ENCODE measurements at places on chromosomes 11 and 22.

- DNase-seq, result no peak
Measured at GRCh38 chr11:64216879-64217278, 9.1 kb downstream of the TRPT1 start.

DNA sequence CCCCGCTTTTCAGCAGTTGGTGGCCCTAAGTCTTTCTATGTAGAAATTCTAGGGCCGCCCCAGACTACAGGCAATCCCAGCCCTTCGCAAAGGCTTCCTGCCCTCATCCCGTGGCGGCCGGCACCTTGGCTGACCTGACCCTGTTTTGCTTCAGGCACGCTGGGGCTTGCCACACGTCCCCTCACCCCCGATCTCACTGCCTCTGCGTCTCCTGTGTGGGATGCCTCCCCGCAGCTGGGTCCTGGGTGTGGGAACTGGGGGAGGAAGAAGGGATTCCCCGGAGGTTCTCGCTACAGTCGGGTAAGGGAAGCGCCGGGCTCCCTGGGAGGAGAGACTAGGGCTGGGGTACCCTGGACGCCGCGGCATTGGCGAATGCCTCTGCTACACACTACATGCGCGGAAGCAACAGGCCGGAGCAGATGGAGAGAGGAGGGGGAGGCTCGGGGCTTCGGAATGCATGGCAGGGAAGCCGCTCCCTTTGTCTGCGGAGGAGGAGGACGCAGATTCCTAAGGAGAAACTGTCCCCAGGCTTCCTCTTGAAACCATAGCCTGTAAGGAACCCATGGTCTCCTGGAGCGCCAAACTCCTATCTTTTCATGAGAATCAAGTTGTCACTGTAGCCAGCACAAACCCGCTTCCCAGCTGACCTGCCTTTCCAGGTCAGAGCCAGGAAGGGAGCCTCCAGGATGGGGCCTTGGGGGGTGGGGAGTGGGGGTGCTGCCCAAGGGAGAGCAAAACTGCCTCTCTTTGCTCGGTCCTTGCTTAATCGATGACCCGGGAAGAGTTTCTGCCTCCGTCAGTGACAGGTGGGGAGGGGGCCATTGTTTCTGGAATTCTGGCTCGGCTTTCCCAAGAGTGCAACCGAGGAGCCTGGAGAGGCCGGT is 1.4 kb downstream of the DTX4 start:
- peak; percentile 27 for DNase-seq

DNA sequence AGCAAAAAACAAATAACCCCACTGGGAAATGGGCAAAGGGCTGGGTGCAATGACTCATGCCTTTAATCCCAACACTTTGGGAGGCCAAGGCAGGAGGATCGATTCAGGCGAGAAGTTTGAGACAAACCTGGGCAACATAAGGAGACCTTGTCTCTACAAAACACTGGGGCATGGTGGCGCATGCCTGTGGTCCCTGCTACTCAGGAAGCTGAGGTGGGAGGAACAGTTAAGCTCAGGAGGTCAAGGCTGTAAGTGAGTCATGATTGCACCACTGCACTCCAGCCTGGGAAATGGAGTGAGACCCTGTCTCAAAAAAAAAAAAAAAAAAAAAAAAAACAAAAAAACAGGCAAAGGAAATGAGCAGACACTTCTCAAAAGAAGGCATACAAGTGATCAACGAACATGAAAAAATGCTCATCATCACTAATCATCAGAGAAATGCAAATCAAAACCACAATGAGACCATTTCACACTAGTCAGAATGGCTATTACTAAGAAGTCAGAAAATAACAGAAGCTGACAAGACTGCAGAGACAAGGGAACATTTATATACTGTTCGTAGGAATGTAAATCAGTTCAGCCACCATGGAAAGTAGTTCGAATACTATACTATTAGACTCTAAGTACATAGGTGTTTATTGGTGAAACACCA is 48.2 kb upstream of the SMCO4 start:
- DNase-seq, result no peak

GRCh38 chr11:35286126-35286525 is 133.2 kb downstream of the SLC1A2 start:
- no peak for DNase-seq

GRCh38 chr22:29947410-29948384 is 64.7 kb downstream of the MTMR3 start:
- DNase-seq, result no peak

DNA sequence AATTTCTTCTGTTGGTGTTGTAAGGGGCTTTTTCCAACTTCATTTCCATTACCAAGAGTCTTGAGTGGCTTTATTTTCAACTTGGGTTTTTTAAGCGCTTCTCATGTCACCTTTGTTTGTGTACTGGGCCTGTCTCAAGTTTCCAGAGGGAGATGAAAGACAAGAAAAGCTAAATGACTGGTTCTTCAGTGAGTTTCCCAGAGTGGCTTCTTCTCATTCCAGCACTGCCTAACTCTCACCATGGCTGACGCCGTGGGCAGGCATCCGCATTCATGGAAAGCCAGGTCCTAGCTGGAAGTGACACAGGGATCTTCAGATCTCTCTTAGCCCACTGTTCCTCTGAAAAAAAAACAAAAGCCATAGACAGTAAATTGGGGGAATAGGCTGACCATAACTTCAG is 28.6 kb downstream of the MARK2 start:
- no peak for DNase-seq

GRCh38 chr22:30933457-30933856 is 35.1 kb downstream of the MORC2 start:
- DNase-seq, result no peak

- no peak for DNase-seq
Measured at GRCh38 chr22:48577014-48577690, 1250.5 kb downstream of the BRD1 start.

DNA sequence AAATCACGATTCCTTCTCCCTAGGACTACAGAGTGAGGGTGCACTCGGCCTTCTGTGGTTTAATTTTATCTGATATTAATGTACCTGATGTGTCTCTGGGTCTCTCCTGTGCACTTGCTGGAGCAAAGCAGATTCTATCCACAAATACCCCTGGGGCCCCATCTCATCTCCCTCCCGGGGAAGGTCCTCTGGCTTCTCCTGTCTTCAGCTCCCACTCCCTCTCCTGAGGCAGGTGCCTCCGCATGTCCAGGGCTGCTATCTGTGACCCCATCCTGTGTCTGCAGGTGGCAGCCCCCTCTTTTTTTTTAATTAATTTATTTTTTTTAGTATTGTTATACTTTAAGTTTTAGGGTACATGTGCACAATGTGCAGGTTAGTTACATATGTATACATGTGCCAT is 558.7 kb downstream of the BRD1 start:
- DNase-seq, result no peak

- DNase-seq, result no peak
Measured at GRCh38 chr22:42800451-42801251, 56.4 kb downstream of the ARFGAP3 start.

- no peak for DNase-seq
Measured at GRCh38 chr11:65182258-65183170, 786 bp downstream of the CAPN1 start.

GRCh38 chr22:20395181-20395906 is 1.4 kb downstream of the ZNF74 start:
- no peak for DNase-seq

- no peak for DNase-seq
Measured at GRCh38 chr11:23606191-23606590, 745.9 kb upstream of the CCDC179 start.

DNA sequence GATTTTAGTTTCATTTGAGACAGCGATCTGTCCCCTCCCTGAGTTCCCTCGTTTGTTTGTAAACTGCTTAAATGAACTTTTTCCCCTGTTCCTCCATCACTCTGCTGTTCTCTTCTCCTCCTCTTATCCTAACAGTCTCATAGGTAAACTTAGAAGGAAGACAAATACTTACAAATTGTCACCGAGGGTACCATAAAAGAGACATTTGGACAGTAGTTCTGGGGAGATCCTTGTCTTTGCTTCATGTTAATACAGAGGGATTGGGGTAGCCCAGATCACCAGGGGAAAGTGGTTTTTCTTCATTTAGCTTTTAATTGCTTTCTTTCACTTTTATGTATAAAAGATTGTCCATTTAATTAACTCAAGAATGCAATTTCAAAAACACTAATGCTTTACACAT is 46.1 kb downstream of the ZBTB16 start:
- DNase-seq, result no peak

GRCh38 chr11:41536021-41536568 is 76.6 kb upstream of the LRRC4C start:
- no peak for DNase-seq

DNA sequence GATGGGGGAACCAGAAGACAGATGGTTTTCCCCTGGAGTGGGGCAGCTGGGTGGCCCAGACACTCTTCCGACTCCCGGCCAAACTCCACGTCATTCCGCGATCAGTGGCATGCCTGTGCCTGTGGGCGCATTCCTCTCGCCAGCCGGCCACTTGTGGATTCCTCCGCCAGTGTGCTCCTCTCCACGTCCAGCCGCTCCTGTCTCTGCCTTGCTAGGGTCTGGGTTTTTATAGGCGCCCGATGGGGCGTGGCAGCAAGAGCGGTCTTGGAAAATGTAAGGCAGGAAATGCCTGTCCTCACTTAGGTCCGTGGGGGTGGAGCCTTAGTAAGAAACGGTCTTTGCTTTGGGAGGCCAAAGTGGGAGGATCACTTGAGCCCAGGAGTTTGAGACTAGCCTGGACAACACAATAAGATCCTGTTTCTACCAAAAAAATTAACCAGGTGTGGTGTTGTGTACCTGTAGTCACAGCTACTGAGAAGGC is 81.6 kb upstream of the SEPTIN5 start:
- no peak for DNase-seq

DNA sequence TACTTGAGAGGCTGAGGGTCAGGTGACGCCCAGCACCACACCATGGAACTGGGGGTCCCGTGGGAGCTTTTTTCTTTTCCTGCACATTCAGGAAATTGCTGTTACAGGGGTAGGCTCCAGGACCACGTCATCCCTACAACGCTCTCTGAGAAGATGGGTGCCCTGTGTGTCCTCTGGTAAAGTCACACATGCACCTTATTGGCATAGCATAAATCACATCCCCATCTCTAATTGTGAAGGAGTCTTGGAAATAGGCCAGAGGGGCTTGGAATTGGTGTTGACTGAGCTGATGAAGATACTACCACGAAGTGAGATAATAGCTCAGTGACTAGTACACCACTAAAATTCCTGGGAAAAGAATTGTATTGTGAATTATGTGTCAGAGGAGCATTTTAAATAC is 57.6 kb downstream of the TNRC6B start:
- no peak for DNase-seq

GRCh38 chr22:31602259-31602952 is 59.6 kb downstream of the PISD start:
- no peak for DNase-seq

DNA sequence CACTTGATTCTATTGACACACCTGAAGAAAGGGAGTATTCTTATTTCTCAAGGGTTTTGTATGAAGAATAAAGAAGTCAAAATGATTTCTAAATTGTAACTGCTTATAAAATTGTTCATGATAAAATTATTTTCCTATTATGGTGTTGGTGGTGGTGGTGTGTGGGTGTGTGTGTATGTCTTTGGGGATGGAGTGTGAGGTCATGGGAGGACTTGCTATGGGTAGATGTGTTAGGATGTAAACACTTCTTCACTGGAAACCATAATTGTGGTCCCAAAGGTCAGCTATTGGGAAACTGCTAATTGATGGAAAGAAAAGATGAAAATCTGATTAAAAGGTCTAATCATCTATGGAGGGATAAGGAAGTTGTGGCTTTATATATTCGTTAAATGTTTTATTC is 5.1 kb downstream of the TRIM22 start:
- DNase-seq, result no peak

- DNase-seq, result no peak
Measured at GRCh38 chr11:107747622-107748021, 35.8 kb upstream of the SLN start.

DNA sequence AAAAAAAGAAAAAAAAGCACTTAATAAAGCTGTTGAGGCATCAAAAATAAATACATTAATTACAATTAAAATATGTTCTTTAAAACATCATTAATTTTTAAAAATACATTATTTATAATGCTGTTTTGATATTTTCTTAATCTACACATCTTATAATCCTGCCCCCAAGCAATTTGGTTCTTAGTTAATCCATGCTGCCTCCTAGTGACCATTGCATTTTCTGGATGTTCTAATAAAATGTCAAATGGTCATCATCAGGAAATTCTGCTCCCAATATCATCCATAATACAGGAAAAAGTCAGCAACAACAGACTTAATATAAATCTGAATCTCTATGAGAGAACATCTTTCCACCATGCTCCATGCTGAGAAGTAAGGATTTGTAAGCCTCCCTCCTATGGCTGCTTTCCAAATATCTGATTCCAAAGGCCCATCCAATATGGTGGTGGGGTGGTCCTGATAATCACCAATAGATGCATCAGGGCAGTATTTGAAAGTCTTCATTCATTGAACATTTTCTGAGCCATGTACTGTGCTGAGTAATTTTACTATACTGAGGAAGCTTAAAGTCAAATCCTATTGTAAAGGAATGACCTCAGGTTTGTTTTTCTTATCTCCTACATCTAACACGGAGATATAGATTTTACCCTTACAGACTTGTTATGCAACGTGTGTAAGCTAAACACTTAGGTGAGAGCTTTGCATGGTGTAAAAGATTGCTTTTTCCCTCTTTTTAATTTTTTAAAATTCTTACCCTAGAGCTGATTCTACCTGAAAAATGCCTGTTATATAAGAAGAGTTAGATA is 124.7 kb upstream of the BMAL1 start:
- DNase-seq, result no peak

DNA sequence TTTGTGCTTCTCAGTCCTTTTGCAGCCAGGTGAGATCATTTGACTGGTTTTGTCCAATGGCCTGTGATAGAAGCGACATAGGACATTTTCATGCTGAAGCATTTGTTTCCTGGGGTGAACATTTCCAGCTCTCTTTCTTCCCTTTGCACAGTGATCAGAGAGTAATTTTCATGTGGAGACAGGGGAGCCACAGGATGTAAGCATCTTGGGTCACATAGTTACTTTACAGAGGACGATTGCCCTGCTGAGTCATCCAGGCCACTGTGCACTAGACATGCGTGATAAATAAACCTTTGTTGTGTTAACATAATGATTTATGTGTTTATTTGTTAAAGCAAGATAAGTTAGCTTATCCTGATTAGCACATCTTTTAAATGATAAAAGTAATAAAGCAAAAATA is 263.5 kb upstream of the CCDC179 start:
- DNase-seq, result no peak

GRCh38 chr11:65900125-65900898 is at the start of gene FOSL1:
TSS of gene FOSL1 (minus strand) at chr11:65900388. CDS start at chr11:65900339, 49 bp downstream.
- DNase-seq, result peak; percentile 63

DNA sequence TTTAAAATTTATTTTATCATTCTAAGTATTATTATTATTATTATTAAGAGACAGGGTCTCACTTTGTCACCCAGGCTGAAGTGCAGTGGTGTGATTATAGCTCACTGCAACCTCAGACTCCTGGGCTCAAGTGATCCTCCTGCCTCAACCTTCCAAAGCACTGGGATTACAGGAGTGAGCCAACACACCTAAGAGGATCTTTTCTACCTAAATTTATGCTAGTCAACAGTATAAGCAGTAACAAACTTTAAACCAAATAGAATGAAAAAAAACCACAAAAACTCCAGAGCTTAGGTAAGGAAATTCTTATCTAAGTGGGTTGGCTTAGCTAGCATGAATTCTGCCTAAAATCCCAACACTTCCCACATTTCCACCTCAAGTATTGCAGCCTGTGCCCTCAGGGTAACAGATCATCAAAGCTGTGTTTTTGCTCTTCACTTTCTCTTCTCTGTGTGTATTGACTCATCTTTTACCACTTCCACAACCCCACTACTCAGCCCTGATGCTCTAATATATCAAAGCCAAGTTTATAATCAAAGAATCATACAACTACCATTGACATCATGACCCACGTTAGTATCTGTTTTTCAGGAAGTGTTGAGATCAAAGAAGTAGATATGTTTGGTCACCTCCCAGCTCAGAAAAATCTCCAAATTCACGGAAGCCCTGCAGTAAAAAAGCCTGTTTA is 93.7 kb upstream of the SPON1 start:
- no peak for DNase-seq

Data from occipital lobe (tissue), 3 donors.